ENCODE measurements at places on chromosomes 5 and 9.

DNA sequence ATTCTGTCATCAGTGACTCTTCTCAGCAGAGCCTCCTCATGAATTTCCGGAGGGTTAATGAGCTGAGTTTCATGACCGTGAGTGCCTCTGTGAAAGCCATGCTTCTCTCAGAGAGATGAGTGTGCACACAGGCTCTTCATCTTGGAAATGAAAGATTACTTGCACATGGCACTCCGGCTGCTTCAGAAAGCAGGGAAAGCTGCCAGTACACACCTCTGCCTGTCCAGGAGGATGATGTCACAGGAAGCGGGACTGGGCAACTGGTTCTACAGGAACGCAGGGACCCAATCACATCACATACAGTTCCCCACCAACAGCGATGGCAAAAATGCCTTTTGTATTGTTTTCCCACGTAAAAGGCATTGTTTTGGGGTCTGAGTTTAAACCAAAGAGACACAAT lies 286.0 kb upstream of the DAP start:
- DNase-seq: no peak

GRCh38 chr5:127838661-127839060 lies 135.5 kb downstream of the CCDC192 start:
- peak; percentile 13 for DNase-seq

- DNase-seq: no peak
Observed at GRCh38 chr9:21778304-21778703, 24.1 kb upstream of the MTAP start.

DNA sequence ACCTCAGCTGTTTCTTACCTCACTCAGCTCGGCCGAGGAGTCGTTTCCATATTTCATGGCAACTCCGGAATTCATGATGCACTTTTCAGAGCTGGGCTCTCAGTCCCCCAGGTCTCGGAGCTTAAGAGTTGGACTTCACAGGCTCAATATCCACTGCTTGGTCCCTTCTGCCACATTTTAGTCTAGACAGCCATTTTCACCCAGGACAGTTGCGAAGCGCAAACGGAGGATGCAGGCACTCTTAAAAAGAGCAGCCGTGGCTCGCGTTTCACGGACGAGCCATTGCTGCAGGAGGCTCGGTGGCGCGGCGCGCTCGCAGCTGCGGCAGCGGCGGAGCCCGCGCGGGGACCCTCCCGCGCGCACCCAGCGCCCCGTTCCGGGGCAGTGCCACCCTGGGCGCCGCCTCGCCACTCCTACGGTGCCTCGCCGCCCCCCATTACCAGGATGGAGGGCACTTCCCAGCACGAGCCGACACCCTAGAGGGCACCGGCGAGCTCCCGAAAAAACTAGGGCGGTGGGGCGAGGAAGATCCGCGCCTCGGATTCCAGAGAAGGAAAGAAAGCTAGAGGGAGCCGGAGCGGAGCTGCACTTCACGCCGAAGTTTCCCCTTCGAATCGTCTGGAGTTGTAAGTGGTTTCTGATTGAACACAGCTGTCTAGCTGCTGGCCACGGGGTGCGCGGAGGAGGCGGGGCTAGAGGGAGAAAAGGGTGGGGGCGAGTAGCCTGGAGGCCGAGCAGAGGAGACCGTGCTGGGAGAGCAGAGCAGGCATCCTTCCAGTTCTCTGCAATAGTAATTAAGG lies 140.3 kb downstream of the TSSK1B start:
- DNase-seq: peak; percentile 74

GRCh38 chr5:104361932-104362331 lies 799.3 kb upstream of the NUDT12 start:
- DNase-seq: no peak

DNA sequence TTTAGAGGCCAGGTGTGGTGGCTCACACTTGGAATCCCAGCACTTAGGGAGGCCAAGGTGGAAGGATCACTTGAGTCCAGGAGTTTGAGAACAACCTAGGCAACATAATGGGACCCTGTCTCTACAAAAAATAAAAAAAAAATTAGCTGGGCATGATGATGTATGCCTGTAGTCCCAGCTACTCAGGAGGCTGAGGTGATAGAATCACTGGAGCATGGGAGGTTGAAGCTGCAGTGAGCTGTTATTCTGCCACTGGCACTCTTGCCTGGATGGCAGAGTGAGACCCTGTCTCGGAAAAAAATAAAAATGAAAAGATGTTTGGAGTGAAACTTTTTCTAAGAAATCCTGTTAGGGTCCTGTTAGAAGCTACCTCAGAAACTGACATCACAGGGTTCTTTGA lies 24.2 kb downstream of the OCLN start:
- no peak for DNase-seq

DNA sequence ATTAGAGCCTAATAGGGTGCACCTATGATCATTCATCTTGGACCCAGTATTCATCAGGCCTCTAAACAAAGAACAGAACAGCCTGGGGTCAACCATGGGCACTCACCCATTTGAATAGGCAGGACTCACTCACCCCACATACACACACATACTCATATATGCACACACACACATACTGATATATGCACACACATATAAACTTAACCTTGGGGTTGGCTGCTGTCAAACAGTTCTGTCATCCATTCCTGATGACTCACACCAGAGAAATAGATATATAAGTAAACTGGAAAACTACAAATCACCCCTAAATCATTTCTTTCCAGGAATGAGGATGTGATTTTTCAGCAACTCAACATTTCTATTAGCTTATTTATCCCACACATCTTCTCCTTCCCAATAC lies 51.3 kb downstream of the ARL15 start:
- no peak for DNase-seq

- no peak for DNase-seq
Observed at GRCh38 chr9:105158898-105159297, 85.6 kb upstream of the SLC44A1 start.

GRCh38 chr9:113537229-113537810 lies 73.8 kb downstream of the RGS3 start:
- no peak for DNase-seq

- DNase-seq: no peak
Observed at GRCh38 chr9:107810461-107810961, 320.9 kb upstream of the KLF4 start.

DNA sequence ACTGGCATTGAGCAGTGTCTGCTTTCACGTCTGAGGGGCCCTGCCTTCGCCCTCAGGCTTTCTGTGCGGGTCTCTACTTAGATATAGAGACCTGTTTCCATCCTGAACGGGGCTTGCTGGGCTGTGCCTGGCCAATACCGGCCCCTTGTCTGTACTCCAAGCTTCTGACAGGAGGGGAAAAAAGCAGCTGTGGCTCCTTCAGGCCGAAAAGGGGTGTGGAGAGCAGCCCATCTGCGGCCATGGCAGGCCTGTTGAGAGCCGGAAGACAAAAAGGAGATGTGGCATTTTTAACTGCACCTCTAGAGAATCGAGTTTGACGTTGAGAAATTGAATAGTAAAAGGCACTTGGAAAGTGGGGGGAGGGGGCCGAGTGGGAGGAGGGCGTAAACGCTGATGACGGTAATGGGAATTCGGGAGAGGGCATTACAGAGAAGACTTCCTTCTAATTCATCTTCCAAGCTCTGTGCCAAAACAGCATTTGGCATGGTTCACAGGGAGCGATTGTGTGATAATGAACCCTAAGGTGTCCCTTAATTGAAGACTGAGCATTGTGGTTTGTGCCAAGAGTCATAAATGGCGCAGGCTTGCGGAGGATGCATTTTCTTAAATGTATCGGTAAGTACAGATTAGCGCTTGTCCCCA lies 25.1 kb upstream of the PRDM12 start:
- no peak for DNase-seq

- no peak for DNase-seq
Observed at GRCh38 chr5:130890610-130891009, 274.4 kb downstream of the HINT1 start.

DNA sequence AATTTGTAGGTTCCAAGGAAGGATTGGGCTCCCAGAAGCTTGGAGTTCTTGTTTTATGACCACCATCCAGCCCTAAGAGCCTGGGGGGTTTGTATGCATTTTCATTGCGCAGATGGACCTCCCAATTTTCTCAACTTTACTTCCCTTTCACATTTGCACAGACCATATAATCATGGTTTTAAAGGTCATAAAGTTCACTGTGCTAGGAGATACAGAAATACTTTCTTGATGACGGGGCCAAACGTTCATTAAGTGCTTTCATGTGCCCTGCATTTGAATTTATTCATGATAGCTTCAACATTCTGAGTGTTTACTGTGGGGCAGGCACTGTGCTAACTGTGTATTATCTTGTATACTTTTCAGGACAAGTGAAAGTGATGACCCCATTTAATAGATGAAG lies 51.5 kb downstream of the WWC1 start:
- no peak for DNase-seq

DNA sequence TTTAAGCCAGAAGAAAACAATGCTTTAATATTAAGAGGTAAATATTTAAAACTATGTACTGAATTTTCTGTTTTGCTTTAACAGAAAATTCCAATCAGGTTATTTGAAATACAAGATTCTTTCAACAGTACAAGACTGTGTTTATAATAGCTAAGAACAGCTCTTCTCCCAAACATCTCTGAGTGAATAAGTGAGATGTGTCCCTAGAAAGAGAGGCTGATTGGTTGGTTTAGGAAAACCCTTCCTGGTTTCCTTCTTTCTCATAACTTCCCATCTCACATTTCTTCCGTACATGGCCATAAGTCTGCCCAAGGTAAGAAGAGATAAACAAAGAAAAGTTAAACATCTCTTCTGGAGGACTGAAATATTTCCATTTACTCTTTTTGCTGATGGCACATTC lies 145.9 kb downstream of the FANCC start:
- DNase-seq: no peak

DNA sequence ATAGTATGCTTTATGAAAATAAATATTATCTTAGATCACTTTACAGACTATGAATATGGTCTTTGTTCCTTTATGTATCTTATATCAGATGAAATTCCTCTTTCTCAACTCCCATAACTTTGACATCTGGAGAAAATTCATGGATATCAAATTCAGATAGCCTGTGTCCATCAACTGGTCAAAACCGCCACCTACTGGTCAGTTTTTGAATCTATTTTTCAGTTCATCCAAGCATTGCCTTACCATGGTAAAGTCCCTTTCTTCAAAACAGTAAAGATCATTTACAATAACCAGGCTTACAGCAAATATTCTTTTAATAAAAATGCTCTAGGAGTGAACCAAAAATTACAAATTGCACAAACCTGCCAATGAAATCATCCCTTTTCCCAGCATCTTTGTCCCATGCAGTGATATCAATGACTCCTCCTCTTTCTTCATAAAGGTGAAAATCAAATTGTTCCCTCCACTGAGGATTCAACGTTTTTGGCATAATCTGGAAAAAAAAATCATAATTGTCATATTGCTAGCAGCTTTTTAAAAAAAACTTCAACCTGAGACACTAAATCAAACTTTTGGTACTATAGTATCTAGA lies 290.5 kb downstream of the SLF1 start:
- peak; percentile 29 for DNase-seq

DNA sequence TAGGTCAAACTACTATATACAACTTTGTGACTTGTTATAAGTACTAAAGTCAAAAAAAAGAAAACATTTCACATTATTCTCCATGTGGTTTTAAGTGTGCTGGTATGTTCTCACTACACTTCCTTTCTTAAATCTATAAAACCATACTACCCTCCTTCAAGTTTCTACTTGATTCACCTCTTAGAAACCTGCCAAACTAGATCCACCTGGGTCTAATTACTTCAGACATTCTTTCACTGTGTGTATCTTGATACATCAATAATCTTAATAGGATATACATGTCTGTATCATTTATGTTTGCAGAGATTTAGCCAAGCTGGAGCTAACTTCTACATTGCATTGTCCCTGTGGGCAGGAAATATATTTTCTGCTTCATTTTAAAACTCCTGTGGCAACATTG lies 1012.6 kb downstream of the EFNA5 start:
- no peak for DNase-seq

DNA sequence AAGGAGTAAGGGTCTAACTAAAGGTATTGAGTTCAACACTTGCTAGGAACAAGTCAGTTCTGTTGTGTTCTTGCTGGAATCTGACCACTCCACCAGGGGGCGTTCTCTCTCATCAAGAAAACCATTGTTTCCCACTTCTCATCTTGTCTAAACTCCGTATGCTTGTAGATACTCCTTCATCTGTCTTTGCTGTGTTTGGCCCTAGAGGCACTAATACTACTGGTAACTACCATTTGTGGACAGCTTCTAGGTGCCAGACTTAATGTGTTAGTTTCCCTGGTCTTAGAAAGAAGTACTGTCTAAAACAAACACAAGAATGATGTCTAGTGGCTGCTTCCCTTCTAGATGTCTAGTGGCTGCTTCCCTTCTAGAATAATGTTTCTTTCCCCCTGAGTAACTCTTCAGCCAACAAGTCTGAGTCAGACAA lies 18.7 kb upstream of the PTPDC1 start:
- peak; percentile 52 for DNase-seq

- DNase-seq: no peak
Observed at GRCh38 chr5:146059460-146060220, 45.7 kb downstream of the PLAC8L1 start.

DNA sequence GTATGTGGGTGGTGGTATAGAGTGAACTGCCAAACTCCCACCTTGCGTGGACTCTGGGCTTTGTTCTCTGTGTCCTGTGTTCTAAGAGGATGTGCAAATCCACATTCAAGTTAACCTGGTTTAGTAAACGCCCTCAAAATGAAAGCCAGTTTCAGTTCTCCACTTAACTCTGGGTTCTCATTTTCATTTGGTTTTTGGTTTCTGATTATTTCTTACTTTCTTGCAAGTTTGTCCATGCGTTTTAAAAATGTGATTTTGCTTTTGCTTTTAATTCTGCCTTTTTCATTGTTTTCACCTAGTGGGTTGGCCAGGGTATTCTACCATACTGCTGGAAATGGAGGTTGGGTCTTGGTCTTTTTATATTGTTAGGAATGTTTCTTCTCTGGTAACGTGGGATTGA lies 38.2 kb downstream of the GALNT10 start:
- no peak for DNase-seq

GRCh38 chr5:139836469-139837208 lies 41.0 kb downstream of the PSD2 start:
- no peak for DNase-seq

- DNase-seq: peak; percentile 42
Observed at GRCh38 chr9:21812946-21813568, 10.6 kb downstream of the MTAP start.

- DNase-seq: no peak
Observed at GRCh38 chr9:10661376-10661775, 48.6 kb upstream of the PTPRD start.

GRCh38 chr5:174344335-174344734 lies 298.8 kb downstream of the NSG2 start:
- no peak for DNase-seq

DNA sequence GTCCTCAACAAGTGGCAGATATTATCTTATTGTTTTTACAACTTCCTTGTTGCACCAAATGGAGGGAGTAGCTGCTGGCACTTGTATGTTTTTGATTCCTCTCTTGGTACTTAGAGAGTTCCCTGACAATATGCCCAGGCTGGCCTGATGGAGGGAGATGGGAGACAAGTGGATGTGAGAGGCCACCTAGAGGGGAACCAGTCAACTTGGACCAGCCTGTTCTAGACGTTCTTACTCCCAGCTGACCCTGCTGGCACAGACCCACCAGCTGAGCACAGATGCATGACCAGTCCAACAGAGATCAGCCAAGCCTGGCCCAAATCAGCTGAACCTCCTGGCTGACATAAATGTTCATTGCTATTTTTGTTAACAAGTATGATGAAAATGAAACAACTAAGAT lies 60.9 kb upstream of the GDNF start:
- DNase-seq: peak; percentile 43

Measured in HTR-8/SVneo (cell line).